ENCODE measurements at places on chromosomes 5 and 9.

DNA sequence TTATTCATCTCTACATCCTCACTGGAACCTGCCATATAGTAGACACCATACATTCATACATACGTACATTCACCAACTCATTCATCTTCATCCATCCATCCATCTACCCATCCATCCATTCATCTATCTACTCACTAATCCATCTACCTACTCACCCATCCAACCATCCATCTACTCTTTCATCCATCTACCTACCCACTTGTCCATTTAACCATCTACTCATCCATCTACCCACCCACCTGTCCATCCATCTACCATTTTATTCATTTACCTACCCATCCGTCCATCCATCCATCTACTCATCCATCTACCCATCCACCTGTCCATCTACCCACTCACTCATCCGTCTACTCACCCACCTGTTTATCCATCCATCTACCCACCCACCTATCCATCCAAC lies 31.9 kb upstream of the LCP2 start:
- no peak for DNase-seq

- no peak for DNase-seq
Observed at GRCh38 chr5:91025956-91026355, 357.2 kb downstream of the ARRDC3 start.

- DNase-seq, result no peak
Observed at GRCh38 chr5:159094745-159095144, 5.0 kb downstream of the EBF1 start.

- DNase-seq, result no peak
Observed at GRCh38 chr9:80509358-80509757, 937.6 kb downstream of the TLE4 start.

- DNase-seq, result no peak
Observed at GRCh38 chr9:79801459-79801858, 229.7 kb downstream of the TLE4 start.

GRCh38 chr9:98806394-98807035 lies 955 bp upstream of the GALNT12 start:
- no peak for DNase-seq

DNA sequence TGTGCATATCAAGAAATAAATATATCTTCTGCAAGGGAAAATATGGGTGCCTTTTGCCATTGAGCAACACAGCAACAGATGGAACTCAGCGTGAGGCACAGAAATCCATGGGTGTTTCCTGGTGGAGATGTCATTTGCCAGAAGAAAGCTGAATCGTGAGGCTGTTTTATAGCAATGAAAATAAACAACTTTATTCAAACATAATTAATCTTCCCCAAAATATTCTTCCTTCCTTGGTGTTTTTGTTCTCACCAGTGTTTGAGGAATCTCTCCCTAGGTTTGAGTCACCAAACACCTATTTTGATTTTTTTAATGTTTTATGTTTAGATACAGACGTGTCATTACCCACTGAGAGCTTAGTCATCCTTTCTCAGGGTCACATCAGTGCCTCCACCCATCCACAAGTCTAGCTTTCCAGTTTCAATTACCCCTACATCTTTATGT lies 65.8 kb upstream of the PAPPA start:
- peak; percentile 31 for DNase-seq

- no peak for DNase-seq
Observed at GRCh38 chr9:134555094-134555650, 86.4 kb upstream of the COL5A1 start.

GRCh38 chr5:151750121-151750520 lies 8.3 kb downstream of the ATOX1 start:
- DNase-seq, result no peak

All from HS-5 (cell line).